ENCODE measurements at places on chromosomes 11 and 22. TPM values are rescaled to one million over a fixed set of nuclear protein-coding genes. Genes with fewer than 3 reads are reported as not detected.

DNA sequence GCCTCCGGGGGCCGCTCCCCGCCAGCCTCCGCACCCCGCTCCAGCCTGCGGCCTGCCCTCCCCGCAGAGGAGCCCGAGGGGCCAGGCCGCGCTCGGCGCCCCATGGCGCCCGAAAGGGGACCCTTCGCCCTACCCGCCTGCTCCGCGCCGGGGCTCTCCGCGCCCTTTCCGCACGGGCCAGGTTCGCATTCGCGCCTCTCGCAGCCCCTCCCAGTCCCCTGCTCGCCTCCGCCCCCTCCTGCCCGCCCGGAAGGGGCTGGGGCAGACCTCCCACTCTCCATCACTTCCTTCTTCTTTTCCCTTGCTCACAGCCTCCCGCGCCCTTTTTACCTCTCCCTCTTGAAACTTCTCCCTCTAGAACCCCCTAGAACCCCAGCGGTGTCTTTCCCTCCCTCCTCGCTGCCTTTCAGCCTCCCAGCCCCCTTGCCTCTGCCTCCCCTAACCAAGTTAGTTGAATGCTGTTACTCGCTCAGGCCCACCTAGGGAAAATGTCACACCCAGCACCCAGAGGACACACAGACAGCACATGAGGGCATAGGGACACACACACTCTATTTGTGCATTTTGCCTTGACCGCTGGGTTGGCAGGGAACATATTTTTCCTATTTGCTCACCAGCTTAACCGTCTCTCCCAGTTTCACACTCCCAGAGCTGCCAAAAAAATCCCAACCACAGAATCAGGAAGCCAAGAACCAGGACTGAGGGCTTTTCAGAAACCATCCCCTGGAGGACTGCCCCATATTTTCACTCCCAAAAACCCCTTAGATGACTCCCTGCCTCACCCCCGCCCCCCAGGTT lies at the start of gene SLC43A3:
Gene SLC43A3, minus strand, starts transcription at position 193 of the 798 bp plus-strand sequence. CDS start 949 bp downstream, outside the sequence.
- ATAC-seq, result peak; percentile 62

DNA sequence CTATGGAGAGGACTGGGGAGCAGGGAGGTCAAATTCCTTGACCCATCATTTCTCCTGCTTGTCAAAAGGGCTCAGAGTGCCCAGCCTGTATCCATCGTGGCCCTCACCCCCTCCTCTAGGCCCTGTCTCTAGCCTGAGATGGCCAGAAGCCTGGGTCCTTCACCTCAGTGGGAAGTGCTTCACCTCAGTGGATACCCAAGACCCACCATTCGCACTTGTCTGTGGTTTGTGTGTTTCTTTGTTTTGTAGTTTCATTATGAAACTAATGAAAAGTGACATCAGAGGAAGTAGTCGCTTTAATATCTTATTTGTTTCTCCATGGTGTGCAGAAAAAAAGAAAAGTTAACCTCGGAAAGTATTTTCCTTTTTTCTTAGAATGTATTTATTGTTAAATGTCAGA lies 194.0 kb upstream of the CADM1 start:
- no peak for ATAC-seq

GRCh38 chr11:123145220-123145619 lies 49.8 kb downstream of the CLMP start:
- ATAC-seq, result peak; percentile 88

GRCh38 chr22:31943206-31943977 lies 943 bp upstream of the YWHAH start:
- ATAC-seq, result no peak

DNA sequence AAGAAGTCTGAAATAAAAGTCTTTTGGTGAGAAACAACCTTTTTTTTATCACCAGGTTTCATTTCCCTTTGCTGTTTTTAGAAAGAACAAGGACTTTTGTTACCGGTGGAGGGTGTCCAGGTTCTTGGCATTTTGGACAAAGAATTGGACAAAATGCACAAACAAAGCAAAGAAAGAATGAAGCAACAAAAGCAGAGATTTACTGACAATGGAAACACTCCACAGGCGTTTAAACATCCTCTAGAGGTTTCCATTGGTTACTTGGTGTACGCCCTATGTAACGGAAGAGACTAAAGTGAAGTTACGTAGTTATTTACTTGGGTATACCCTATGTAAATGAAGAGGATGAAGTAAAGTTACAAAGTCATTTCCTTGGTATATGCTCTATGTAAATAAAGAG lies 1487.0 kb downstream of the LRRC4C start:
- no peak for ATAC-seq

- peak; percentile 79 for ATAC-seq
Measured at GRCh38 chr11:85947431-85948272, 92.5 kb downstream of the CCDC83 start.

DNA sequence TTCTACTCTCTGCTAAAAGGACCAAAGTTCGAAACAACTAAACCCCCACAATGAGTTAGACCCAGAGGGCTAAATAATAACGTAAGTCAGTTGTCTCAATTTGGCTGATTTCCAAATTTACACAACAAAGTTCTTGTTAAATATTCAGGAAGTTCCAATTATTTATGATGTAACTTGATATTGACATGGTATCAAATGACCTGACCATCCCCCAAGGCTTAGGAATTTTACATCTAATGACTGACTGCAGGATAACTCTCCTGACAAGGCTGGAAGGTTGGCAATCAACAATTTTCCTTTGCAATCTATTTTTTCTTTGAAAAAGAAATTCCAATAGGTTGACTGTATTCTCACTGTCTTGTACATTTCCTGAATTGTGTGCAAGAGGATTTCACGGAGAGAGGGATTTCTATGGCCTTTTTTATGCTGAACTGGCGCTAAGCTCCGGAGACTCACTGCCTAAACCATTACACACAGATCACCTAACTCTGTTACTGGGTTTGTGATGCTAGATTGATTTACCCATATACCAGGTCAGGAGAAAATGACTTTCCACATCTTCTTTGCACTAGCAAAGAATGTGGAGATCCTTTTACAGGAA lies 9.6 kb upstream of the CDON start:
- ATAC-seq, result no peak

DNA sequence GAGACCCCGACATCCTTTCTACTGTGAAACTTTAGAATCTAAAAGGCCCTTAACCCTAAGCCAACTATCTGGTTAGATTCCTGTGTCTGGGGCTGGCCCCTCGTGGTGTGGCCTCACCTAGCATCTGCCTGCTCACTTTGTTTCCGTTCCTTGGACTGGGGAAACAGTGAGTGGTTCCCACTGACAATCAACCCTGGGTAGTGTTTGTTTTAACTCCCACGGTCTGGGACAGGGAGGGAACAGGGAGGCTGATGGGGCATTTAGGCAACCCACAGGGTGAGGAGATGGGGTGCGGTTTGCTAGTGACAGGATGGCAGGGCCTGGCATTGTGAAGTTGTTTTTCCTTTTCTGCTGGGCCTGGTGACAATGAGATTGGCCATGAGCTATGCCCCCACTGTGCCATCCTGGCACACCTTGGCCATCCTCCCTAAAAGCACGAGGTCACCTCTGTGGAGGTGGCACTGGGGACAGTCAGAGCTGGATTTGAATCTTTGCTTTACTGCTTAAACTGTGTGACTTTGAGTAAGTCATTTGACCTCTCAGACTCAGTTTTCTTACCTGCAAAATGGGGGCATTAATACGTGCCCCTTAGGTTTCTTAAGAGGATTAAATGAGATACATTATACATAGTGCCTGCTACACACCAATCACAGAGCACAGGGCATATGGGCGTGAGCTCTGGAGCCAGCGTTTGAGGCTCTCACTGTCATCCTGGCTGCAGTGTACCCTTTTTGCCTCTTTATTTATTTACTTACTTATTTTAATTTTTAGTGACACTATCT lies 31.4 kb downstream of the CHRDL2 start:
- no peak for ATAC-seq

DNA sequence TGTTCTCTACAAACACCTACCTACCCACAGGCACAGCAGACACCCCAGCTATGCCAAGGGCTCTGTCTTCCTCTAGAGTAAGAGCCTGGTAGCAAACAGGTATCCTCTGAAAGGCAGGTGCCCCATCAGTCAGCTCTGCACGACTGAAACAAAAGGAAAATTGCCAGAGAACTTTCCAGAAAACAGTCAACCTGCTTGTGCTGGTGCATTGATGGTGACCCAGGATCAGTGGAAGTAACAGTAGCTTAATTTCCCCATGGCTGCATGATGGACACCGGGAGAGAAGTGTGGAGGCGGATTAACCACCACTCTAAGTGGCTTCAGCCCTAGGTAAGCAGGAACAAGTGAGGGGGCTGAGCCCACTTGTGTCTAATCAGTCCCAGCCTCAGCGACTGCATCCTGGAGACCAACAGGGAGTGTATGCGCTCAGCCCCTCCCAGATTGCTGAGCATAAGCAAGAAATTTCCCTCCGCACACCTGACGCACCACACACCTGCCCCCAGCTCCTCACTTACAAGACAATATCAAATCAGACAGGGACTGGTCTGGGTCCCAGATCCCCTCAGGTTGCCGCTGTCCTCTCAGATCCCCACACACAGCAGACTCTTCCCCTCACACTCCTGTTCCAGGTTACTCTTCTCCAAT lies 70.7 kb upstream of the IGLL5 start:
- no peak for ATAC-seq

DNA sequence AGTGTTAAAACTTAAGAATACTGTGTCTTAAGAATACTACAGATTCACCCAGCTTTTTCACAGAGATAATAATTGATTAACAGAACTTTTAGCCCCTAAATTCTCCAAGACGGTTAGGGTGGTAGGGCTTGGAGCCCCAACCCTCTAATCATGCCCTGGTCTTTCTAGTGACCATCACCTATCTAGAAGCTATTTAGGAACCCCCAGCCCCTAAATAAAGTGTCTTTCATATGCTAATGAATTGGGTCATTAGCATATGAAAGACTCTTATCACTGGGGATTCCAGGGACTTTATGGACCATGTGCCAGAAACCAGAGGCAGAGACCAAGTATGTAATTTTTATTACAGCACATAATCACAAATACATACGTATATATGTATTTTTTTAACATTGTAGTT lies 999.7 kb upstream of the RAG2 start:
- no peak for ATAC-seq

- no peak for ATAC-seq
Measured at GRCh38 chr11:16280256-16280682, 76.1 kb downstream of the SOX6 start.

GRCh38 chr11:1202154-1202775 lies 20.6 kb upstream of the MUC5B start:
- ATAC-seq, result no peak

DNA sequence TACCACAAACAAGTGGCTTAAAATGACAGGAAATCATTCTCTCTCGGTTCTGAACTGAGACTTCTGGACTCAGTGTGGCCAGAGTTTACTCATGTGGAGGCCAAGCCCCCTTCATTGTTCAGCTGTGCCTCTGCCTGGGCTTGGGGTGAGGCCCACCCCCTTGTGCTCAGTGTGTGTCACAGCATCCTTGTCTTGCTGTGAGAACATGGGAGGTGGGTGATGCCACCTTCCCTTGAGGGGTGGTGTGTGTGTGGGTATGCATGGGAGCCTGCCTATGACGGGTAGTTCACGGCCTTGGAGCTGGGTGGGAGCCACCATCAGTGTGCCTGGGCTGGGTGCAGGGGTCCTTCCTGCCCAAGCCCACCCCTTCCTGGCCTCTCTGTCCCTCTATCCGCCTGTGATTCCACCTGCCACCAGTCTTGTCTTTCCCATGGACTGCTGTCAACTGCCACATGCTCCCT lies 101.7 kb downstream of the MORC2 start:
- ATAC-seq, result no peak

GRCh38 chr11:129703846-129704245 lies 111.8 kb upstream of the TMEM45B start:
- ATAC-seq, result peak; percentile 22

- ATAC-seq, result peak; percentile 68
Measured at GRCh38 chr11:65546217-65546958, 11.8 kb downstream of the LTBP3 start.

The MRPL21 gene
- total RNA-seq, result 57.9 TPM

The TMPRSS13 gene
- not detected for total RNA-seq

The OR52A1 gene
- not detected for total RNA-seq

The LRRC75B gene
- 20.2 TPM for total RNA-seq

Measured in gastroesophageal sphincter (tissue), 4 donors.